ENCODE measurements at places on chromosomes 1 and 21.

- DNase-seq = peak; percentile 97
Measured at GRCh38 chr1:151510957-151511635, at the start of gene CGN. CGN (plus strand) TSS chr1:151511387; CDS start chr1:151518520, 7,133 bp downstream.

DNA sequence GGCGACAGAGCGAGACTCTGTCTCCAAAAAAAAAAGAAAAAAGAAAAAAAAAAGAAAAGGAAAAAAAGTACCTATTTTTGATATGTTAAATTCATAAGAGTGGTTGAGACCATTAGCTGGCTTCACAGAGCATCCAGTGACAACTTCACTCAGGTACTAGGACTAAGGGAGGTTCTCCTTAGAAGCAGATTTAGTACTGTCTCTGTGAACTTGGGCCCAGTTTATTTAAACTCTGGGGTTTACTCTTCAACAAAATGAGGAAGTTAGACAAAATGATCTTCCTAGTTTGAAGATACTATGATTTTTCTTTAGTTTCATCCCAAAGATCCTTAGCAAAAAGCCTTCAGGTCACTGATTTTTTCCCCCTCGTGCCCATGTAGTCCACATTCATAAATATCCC is 21.2 kb downstream of the MACO1 start:
- DNase-seq = peak; percentile 51

DNA sequence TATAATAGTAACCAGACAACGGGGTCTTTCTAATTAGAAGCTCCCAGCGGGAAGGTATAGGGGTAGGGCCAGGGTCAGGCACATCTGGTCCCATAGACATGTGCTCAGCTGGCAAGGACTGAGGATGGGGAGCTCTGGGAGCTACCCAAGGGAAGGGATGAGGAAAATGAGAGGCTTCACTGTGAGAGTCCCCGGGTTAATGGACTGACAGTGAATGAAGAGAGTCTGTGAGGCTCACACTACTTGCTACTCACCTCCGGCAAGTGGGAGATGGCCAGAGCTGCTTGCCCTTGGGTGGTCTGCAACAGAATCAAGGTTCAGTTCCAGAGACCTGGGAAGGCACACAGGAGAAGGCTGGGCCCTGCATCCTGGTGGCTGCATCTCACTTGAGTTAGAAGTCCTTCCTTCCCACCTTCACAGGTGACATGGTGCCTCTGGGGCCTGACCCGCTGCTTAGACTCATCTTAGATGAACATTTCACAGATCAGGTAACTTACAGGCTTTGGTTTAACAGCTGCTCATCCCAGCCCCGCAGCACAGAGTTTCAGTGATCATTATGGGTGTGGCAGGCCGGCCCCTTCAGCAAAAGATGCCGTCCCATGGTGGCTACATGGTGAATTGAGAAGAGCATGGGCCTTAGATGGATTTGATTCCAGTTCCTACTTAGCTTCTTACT is 31.7 kb downstream of the EIF2D start:
- no peak for DNase-seq

DNA sequence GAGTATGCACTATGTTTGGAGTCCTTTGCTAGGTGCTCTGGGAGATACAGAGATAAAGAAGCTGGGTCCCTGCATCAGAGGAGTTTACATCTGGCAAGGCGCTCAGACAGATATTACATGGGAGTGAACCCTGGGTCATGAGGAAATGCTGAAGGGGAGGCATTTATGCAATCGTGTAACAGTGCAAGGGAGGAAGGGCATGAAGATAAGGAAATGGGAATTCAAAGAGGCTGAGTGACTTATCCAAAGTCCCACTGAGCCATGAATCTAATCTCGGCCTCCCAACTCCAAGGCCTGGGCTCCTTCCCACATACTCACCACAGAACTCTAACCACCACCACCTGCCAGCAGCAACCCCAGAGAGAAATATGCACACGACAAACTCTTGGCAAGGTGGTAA is 51.6 kb downstream of the FAM163A start:
- DNase-seq = no peak

DNA sequence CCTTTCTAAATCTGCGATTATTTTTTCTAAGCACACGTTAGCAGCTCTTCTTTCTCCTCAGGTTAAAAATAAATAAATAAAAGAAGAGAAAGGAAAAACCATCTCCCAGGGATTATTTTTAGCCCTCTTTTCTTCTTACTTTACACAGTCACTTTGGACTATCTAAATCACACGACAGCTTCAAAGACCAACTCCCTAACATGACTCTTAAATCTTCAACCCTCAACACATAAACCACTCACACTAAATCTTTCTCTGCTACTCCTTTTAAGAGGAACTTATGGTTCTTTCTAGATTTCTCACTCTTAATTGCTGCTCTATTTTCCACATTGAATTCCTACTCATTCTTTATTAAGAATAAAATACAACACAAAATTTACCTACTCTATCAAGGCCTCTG is 1095.0 kb upstream of the B3GALT2 start:
- no peak for DNase-seq

DNA sequence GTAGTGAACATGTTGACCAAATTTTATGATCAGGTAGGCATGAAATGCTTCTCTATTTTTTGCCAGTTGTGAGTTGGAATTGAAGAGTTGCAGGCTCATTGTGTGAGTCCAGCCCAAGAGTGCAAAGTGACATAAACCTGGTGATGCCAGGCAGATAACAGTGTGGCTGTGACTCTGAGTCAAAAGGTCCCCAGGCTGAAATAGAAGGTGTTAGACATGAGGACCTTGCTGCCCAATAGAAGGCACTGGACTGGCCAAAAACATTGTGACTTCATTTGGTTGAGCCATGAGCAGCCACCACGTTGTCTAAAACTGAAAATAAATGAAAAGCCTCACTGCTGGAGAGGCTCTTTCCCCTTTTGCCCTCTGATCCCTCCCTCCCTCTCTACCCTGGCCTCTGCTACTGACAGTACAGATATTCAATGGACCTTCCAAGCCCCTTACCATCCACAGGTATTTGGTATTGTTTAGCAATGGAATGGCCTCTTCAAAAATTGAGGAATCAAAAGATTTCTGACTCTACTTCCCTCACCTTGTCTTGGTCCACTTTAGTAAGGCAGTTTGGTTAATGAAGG is 67.8 kb upstream of the ABCD3 start:
- no peak for DNase-seq

- DNase-seq = no peak
Measured at GRCh38 chr1:8915446-8915845, 30.2 kb upstream of the CA6 start.

DNA sequence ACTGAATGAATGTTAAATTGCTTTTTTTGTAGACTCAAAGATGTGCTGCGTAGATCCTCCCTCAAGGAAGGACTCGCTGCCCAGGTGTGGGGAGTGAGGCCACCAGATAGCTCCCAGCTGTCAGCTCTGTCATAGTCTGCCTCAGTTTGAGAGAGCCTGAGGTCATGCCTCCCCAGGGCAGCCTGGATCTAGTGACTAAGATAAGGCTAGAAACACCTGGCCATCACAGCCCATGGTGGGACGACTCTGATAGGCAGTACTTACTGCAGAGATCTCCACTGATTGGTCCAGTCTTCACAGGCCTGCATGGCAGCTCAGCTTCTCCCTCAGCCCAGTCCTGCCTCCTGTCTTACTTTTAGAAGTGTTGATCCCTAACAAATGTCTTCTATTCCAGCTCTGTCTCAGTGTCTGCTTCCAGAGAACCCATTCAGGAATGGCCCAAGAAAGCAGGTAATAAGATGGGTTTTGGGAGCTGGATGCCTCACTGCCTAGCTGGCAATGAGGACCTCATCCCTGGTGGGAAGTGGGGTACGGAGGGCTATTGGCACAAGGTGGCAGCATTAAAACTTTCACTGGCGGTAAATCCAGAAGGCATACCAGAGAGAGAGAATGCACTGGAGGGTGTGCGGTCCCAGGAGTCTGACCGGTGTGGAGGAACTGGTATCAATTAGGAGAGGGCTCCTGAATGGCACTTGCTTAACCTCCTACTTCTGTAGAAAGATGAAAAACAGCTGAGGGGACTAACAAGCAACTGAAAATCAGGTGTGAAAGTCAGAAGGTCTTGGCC is 55.3 kb upstream of the GPR37L1 start:
- DNase-seq = peak; percentile 14

DNA sequence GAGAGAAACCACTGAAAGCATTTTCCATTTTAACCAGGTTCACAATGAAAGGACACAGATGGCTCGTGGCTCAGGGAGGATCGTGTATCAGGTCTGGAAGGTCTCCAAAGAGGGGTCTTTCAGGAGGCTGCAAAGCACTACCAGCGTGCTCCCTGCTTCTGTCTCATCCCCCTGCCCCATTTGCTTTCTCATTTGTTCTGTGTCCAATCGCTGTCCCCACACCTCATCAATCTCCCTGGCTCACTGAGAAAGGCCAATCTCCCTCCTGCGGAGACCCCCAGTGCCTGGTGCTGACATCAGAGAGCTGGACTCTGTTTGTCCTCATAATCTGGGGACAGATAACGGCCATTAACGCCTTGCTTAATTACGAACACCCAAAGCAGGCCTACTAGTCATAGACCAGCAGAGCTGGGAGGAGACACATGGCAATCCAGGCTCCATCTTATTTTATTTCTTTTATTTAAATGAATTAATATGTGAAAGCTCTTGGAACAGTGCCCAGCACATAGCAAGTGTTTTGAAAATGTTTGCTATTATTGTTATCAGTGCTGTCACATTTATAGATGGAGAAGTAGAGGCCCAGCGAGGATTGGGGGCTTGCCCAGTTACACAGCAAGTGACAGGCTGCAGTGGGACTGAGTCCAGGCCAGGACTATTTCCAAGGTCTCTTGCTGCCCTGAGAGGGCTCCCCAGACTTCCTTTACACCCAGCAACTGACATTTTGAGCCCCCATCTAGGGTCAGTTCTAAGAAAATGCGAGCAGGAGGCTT is 341.0 kb upstream of the USP24 start:
- DNase-seq = no peak

DNA sequence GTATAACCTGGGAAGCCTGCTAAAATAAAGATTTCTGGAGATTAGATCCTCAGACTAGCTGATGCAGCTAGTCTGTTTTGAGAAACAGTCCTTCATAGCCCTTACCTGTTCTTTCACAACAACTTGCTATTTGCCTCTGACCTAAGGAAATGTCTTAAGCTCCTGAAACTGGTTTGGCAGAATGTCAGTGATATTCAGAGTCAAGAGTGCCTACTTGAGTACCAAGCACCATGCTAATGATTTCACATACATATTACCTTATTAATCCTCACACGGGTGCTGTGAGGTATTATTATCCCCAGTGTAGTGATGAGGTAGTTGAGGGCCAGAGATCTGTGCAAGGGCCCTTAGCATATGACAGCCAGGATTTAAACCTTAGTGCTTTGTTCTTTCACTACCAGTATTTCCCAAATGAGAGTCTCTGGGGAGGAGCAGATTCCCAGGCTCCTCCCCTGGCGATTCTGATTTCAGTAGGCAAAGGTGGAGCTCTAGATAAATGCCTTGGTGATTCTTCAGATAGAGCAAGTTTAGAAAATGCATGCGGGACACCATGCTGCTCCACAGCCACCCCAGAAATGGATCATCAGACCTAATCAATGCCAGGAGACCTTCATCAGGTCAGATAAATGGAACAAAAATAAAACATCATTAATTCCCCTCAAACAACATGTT is 47.4 kb upstream of the WNT2B start:
- DNase-seq = no peak

DNA sequence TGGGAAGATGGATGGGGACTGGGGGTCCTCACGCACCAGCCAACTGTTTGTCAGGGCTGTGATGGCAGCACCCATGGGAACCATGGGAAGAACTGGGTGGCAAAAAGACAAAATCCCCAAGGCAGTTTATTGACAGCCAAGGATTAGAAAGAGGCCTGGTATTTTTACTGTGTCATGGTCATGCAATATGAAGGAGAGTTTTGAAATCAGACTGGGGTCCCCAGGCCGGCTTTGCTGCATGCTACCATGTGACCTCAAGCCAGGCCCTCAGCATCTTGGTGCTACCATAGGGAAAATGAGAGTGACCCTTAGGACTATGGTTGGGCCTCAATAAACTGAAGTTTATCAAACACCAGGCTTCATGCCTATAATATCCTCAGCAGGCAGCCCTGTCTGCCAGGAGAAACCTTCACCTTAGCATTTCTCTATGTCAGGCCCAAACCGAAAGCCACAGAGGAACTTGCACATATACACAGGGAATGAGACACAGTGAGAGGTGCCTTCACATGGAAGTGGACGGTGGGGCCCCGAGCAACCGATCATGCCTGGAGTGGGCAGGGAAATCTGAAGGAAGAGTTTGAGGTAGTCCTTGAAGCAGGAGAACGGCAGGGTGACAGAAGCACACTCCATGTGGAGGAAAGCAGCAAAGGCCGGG is 203.2 kb downstream of the HIVEP3 start:
- no peak for DNase-seq

- DNase-seq = no peak
Measured at GRCh38 chr1:185096531-185096930, 51.2 kb downstream of the RNF2 start.

- DNase-seq = no peak
Measured at GRCh38 chr1:202201266-202201665, 7.7 kb downstream of the LGR6 start.

- peak; percentile 61 for DNase-seq
Measured at GRCh38 chr1:156750711-156751450, 594 bp downstream of the HDGF start.

GRCh38 chr21:26553898-26554297 is 19.2 kb downstream of the CYYR1 start:
- DNase-seq = no peak

- no peak for DNase-seq
Measured at GRCh38 chr1:21305900-21306189, 15.6 kb upstream of the ECE1 start.

DNA sequence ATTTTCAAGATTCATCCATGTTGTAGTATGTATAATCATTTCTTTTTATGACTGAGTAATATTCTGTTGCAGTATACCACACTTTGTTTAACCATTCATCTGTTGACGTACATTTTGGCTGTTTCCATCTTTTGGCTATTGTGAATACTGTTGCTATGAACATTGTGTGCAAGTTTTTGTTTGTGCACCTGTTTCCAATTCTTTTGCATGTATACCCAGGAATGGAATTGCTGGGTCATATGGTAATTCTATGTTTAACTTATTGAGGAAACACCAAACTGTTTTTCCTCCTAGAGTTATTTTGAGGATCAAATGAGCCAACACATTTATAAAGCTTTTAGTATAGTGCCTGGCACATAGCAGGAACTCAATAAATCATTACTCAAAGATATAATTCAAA is 49.2 kb upstream of the MAN1A2 start:
- DNase-seq = no peak

GRCh38 chr1:54668567-54668966 is 27.0 kb downstream of the MROH7 start:
- no peak for DNase-seq

- DNase-seq = peak; percentile 82
Measured at GRCh38 chr1:199243423-199244061, 604.7 kb downstream of the PTPRC start.

GRCh38 chr1:233057836-233058235 is 107.4 kb downstream of the NTPCR start:
- no peak for DNase-seq

DNA sequence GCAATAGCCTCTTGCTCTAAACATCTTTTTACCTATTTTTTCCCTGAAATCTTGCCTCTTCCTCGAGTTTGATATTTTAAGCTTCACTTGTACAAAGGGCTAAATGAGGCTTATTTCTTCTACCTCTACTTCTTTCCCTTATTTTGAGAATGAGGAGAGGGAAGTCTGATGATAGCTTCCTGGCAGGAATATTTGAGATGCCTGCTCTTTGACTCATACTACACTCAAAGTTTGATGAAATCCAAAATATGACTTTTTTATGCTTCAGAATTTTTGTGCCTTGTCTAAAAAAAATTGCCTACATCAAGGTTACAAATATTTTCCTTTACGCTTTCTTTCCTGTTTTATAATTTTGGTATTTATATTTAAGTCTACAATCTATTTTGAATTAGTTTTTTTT is 624.4 kb upstream of the PLXNA2 start:
- no peak for DNase-seq
